ENCODE measurements at places on chromosomes 11 and 22.
A peak's percentile ranks its signal among the peaks of the same experiment; 100 is the strongest.

GRCh38 chr11:9789910-9790309 lies 126.0 kb downstream of the SWAP70 start:
- no peak for DNase-seq

DNA sequence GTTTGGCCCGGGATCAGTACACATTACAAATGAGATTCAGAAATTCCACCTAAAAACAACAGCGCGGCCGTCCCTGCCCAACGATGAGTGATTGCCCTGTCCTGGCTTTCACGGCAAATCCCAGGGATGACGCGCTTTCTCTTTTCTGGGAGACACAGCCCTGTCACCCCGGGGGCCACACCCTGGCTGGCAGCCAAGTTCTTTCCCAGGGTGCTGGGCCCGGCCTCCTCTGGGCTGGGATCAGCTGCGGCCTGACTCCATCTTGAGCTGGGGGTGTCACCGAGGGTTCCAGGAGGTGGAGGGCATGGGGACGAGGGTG lies 82.7 kb downstream of the FBLN1 start:
- DNase-seq: no peak

DNA sequence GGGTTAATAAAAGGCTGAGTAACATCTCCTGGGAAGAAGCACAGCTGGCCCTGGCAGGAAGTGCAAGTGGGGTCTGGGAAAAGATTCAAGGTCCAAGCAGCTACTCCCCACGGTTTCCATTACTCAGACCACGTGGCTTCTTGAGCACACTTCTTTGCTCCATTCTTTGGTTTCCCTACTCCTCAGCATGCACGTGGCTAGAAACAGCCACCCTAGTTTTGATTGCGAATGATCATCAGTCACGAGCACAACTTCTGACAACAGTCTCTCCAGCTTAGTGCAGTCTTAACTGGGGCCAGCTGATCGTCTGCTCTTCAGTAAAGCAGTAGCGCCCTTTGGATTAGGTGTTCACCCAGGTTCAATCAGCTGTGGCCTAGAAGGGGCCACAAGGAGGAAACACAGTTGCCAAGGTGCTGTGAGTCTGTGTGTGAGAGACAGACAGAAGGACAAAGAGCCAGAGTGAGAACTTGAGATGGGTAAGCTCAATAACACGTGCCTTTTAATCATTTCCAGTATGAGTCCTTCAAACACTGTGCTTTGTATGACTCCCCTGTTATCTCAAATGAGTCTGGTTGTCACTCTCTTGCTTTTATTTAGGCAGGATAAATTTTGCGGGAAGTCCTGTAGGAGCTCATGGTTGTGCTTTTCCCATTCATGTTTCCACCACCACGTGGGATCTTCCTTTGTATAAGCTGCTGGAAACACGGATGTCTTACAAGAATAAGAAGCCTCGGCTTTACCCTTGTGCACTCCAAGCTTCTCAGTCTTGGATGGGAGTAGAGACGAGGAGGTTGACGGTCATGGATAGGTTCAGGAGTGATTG lies 901 bp upstream of the PARVA start:
- DNase-seq: no peak

GRCh38 chr22:31150615-31151014 lies 9.4 kb upstream of the RNF185 start:
- no peak for DNase-seq

DNA sequence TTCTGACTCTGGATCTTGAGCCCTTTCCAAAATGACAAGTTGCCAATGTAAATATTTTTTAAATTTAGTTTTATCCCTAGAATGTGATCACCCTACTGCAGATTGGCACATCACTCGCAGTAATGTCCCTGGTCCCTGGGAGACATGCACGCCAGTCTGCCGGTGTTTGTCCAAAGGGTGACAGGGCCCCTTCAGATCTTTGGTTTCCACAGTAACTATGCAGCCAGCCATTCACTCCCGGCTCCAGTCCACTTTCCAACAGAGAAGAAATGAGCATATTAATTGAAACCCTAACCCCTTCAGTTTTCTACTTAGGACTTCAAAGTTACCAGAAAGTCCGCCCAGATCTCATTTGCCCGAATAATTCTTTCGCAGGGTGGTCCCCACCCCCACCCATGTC lies 25.8 kb upstream of the RASSF10 start:
- no peak for DNase-seq

GRCh38 chr22:24500277-24500820 lies 5.2 kb downstream of the UPB1 start:
- DNase-seq: no peak

- DNase-seq: peak; percentile 65
Observed at GRCh38 chr11:95068549-95068948, 1.8 kb downstream of the SRSF8 start.

GRCh38 chr11:26820739-26821138 lies 98.9 kb upstream of the SLC5A12 start:
- no peak for DNase-seq

- DNase-seq: no peak
Observed at GRCh38 chr11:118536726-118537125, 5.7 kb downstream of the TMEM25 start.

GRCh38 chr11:82639251-82639650 lies 94.4 kb downstream of the FAM181B start:
- no peak for DNase-seq

GRCh38 chr11:32186118-32186517 lies 95.2 kb downstream of the RCN1 start:
- DNase-seq: no peak

DNA sequence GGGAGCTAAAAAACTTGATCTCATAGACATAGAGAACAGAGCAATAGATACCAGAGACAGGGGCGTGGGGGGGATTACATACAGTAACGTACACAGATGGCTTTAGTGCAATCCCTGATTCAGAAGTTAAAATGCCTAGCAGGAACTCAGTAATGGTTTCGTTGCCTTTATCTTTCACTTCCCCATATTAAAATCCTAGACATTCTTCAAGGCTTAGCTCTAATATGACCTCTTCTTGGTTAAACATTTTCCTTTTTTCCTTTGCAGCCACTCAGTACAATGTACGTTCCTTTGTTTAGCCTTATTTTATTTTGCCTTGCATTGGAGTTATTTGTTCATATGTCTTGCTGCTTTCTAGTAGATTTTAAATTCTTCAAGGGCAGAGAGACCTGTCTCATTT lies 104.9 kb downstream of the C11orf87 start:
- no peak for DNase-seq

- DNase-seq: no peak
Observed at GRCh38 chr11:88439356-88439755, 101.8 kb upstream of the CTSC start.

GRCh38 chr11:100188137-100188783 lies 498.8 kb upstream of the ARHGAP42 start:
- DNase-seq: no peak

DNA sequence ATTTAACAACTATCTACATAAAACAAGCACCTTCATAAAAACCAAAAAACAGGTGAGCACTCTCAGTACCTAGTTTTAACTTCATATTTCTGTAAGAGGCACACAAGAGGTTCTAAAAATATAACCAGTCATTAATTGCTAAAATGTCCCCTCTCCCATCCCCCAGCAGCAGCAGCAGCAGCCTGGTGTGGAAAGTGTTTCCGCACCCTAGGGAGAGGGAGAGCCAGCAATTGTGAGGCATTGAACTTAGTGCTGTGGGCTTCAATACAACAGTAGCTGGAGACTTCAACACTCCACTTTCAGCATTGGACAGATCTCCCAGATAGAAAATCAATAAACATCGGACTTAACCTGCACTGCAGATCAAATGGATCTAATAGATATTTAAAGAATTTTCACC lies 1158.5 kb downstream of the JRKL start:
- DNase-seq: no peak

DNA sequence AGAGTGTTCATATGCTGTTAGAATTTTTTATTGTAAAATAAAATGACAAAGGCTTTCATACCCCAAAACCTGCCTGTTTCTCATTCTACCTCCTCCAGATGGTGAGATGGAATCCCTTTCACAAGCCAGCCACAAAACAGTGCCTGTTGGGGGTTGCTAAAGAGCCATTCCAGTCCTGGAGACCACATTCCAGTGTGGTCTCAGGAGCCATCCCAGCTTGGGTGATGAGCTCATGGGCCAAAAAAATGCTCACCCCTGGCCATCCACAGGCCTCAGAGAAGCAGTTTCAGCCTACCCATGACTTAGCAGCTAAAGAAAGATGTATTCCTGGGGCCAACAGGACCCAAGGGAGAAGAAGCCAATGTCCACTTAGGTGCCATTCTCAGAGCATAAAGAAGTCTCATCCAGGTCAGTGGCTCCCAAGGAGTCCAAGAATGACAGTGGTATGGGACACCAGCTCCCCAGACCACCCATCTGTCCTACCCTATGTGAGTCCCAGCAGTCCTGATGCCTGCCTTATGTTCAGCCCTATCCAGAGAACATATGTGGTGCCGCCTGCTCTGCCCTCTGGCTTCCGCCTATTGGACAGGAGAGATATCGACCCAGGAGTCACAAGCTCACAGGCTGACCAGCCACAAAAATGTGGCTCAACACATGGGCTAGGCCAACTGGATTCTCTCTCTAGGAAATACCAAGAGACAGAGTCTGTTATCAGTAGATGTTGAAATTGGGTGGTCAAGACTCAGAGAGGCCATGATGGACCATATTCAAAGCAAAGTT lies 26.4 kb downstream of the C11orf91 start:
- DNase-seq: no peak

GRCh38 chr11:11733246-11733747 lies 108.5 kb upstream of the USP47 start:
- DNase-seq: no peak

DNA sequence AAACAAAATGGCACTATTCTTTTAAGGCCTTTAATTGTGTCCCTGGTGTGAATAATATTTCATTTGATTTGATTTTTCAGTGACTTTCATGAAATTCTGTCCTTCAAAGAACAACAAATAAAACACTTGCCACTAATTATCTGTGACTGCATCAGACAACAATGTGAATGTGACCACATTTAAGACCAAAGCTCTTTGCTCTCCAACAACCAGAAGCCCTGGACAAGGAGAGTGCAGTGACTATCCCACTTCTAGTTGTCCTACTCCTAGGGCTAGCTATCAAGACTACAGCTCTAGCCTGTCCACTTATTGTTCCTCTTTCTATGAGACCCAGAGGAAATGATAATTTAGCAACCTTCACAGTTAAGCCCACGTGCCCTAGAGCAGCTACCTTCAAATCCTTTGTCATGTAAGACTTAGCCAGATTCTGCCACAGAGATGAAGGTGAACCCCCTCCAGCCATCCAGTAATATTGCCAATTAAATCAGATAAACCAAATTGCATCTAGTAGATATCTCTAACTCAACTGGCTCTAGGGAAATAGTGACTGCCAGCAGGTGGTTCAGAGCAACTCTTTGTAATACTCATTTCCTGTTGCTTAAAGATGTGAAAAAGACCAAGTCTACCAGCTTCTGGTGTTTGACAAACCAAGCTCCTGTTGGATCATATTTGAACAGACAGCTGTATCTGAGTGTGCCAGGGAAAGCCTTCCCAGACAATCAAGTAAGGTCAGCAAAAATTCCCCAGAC lies 142.6 kb upstream of the BLID start:
- DNase-seq: no peak

- DNase-seq: no peak
Observed at GRCh38 chr11:128860571-128861361, 6.3 kb downstream of the KCNJ1 start.

DNA sequence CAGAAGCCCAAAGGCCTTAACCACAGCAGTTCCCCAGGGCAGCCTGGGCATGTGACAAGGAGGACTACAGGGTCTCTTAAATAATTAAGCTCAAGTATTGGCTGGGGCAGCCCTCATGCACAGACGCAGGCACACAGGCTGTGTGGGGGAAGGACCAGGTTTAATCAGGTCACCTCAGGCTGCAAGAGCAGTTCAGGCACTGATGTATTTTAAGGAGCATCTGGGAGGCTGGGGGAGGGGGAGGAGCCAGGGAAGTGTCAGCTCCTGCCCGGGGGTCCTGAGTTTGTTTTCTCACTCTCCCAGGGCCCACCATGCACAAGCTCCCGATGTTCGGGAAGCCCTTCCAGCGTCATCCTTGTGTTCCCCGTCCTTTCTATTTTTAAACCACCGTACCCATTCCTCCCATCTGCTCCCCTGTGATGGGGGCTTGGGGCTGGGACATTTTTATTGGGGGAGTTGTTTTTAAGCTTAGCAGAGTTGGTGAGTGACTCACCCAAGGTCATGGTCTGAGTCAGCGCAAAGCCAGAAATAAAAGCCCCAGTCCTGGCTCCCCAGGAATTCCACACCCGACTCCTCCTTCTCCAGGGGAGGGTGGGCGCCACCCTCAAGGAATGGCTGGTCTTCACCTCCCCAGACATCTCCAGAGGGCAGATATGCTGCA lies 2.4 kb downstream of the CSDC2 start:
- DNase-seq: no peak

DNA sequence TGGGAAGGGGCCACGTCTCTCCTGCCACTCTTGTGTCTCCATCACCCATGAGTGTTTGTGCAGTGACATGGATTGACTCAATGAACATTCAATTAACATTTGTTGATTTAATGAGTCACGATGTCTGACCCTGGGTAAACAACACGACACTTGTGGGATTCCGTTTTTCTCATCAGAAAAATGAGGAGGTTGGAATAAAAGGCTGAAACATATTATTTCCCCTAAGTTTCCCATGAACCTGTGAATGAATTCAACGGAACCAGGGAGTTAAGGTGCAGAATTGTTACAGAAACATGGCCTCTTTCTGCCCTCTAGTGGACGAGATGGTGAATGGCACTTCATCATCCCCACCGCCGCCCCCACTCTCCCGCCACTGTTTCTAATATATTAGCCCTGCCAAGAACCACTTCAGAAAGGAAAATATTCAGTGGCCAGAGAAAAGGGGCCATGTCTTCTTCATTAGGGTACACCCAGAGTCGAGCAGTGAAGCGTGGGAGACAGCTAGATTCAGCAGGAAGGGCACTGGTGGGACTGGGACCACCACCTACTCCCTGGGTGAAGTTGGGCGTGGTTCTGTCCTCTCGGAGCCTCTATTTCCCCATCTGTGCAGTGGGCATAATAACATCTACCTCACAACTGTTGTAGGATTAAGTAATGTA lies 46.3 kb upstream of the SYT13 start:
- peak; percentile 18 for DNase-seq

DNA sequence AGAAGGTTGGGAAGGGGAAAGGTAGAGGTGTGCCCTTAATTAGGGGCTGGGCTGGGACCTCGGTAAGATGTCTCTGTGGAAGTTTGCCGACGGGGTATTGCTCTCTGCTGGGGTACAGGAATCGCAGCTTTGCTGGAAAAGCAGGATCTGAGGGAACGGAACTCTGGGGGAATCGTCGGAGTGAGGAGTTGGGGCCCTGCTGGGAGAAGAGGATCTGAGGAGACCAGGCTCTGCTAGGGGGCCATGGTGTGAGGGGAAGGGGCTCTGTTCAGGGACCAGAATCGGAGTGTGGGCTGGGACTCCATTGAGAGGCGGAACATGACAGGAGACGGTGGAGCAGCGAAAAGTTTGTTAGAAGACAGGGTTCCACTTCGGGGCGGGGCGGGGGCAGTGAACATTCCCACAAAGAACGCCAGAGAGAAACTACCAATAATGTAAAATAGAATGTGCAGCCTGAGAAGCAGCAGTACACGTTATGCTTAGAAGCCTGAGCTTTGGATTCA lies 456 bp downstream of the AAMDC start:
- DNase-seq: peak; percentile 4

DNA sequence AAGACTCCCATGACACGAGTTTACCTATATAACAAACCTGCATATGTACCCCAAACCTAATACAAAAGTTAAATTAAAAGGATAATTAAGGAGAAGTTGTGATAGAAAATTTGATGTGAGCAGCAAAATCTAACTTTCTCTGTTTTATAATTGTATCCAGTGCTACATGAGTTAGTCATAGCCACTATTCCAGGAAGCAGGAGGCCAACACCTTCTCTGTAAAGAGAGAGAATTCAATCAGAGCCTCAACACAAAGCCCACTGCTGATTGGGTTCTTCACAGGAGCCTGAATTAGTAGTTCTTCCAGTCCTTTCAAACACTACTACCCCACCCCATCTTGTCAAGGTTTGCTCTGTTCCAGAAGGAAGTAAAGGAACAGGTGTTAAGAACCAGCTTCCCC lies 84.2 kb downstream of the BLID start:
- DNase-seq: no peak
